ENCODE measurements at places on chromosomes 12 and 14.

DNA sequence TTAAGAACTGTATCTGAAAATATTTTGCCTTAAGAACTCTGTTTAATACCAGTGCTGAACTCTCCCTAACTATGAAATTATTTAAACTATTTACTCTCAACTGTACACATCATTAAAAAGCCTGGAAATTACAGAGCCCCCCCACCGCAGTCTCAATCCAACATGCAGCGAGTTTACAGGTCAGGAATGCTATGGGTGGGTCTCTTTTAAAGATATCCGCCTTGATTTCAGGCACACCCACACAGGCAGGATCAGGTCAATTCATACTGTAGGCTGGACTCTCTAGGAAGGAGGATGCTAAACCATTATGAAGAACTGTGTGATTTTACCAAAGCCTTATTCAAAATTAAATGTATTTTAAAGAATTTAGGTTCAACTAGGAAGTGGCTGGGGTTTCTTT, 16.5 kb downstream of the SPTLC2 start:
- no peak for DNase-seq

DNA sequence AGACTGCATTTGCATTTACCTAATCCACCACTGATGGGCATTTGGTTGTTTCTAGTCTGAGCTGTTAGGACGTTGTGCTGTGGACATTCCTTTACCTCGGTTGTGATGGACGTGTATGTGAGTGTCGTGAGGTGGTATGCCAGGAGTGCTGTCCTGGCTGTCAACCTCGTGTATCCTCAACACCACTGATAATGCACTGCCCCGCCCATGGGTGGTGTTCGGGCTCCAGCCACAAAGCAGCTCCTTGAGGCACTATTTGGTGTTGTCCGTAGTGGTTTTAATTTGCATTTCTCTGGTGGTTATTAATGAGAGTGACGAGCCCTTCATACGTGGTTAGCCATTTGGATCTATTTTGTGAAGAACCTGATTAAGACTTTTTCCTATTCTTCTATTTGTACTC, 87.6 kb downstream of the PPP2R5C start:
- DNase-seq, result no peak

- DNase-seq, result no peak
Observed at GRCh38 chr12:88781909-88782308, 201.6 kb upstream of the KITLG start.

DNA sequence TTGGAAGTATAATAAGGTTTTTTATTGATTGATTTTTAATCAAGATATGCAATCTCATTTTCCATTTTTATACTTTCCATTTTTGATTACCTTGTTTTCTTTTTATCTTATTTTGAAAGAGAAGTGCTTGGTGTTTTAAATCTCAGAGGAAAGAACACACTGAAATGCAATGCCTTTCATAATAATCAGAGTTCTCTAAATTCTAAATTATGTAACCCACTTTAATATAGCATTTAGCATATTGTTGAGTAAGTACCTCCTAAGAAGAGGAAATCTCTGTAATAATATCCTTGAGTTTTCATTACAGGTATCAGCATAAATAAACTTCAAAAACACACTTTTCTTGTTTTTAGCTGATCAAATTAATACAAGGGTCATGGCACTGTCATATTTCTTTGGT, 96.9 kb downstream of the GTF2A1 start:
- no peak for DNase-seq

DNA sequence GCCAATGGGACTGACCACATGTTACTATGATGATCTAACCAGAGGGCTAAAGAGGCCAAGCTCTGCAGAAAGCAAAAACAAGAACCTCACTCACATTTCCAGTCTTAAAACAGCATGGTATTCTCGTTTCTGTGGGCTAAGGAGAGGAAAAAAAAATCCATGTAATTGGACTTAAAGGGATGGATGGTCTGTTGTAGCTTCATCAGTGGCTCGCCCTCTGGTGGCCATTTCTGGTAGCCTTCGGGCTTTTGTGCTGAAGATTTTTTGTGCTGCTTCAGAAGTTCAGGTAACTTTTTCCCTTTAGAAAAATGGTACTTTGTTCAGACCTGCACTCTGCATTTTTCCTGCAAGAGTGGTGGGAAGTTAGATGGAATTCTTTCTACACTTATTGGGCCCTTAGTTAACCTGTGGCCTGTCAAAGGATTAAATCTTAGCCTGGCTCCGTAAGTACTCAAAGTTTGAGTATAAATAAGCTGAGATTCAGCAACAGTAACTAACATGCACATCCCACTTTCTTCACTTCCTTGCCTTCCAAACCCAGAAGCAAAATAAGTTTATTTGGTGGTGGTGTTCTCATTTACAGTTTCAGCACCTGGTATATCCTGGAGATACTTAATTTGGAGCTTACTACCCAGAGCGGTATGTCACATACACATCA, 22.3 kb downstream of the DCAF4 start:
- no peak for DNase-seq

DNA sequence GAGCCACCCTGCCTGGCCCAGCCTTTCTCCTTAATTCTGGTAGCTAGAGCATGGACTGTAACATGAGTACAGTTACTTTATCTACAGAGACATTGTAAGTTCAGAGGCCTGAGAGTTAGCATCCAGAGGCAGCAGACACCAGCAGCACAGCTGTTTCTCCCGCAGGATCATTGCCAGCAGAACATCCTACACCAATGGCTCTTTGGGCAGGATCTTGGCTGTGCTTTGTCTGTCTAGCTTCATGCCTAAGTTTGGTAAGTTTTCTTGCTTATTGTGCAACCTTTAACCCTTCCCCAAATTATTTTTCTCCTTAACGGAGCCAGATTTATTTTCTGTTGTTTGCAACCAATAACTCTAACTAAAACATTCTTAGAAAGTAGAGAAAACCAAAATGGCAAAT, 21.6 kb downstream of the C12orf71 start:
- no peak for DNase-seq

DNA sequence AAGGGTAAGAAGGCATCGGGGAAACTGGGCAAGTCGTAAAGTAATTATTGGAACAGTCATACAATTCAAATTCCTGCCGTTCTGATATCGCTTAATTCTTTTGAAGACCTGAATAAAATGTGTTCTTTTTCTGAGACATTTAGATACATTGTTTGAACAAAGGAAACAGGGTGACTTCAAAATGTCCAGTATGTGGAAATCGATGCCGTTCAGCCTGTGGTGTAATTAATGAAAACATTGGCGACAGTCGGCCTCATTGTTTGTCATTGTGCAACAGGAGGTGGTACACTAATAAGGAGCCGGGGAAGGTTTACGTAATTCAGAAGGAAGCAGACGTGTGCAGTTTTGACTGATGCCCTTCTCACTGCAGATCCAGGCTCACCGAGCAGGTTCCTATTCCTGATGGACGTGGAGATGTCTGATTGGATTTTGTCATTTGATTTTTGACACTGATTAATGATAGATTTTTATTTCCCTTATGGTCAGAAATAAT, 92.7 kb downstream of the BORCS5 start:
- DNase-seq, result no peak

DNA sequence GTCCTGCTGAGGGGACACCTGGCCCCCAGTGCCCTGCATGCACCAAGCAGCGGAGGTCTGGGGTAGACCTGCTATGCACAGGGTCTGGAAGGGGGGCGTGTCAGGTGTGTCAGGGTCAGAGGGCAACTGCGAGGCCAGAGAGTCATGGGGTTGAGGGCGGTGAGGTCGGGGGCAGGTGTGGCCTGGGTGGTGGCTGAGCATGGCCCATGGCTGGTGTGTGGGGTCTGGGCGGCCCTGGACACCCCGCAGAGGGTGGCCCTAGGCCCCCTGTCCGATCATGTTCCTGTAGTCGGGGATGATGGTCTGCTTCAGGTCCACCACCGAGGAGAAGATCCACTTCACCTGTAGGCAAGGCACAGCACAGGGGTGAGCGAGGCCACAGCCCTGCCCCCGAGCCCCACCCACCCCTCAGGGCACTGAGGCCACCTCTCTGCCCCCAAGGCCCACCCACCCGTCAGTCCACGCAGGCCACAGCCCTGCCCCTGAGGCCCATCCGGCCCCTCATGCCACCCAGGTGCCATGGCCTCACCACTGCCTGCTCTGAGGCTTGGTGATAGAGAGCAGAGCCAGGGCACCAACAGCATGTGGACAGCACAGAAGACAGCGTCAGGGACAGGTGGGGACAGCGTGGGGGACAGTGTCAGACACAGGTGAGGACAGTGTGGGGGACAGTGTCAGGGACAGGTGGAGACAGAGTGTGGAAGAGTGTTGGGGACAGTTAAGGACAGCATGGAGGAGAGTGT, 211.3 kb downstream of the TMEM121 start:
- no peak for DNase-seq

DNA sequence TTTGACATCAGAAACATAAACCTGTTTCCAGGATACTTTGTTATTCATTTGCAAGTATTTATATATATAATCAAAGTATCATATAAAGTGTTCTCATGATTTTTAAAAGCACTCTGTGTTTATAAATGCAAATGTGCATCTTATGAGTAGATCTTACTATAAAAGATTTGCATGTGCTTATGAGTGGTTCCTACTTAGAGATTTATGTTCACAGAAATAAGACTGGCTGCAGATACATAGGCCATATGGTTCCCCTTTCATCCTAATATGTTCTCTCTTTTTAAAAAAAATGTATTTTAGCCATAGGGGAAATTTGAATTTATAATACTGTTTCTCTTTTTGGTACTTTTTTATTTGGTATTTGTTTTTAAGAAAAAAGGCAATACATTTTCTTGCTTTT, 174.2 kb downstream of the ESR2 start:
- DNase-seq, result no peak

Data from 8988T (cell line).